Activated naive CD4-positive, alpha-beta T cell (primary cell): ENCODE measurements at places on chromosomes 1 and 21.

GRCh38 chr1:8494681-8495080 is 176.8 kb downstream of the SLC45A1 start:
- DNase-seq, result no peak

GRCh38 chr1:109259674-109260557 is 10.6 kb downstream of the CELSR2 start:
- no peak for DNase-seq

DNA sequence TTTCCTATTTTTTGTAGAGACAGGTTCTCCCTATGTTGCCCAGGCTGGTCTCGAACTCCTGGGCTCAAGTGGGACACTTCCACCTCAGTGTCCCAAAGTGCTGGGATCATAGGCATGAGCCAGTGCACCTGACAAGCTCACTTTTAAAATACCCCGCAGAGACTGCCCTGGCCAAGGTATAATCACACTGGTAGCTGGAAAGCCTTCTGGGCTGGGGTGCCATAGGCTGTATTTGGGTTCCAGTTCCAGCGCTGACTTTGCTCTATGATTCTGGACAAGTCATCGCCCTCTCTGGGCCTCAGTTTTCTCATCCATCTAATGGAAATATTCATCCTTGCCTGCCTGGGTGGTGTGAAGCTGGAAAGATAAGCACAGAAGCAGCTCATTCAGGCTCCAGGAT is 10.4 kb downstream of the LDLRAD1 start:
- no peak for DNase-seq

DNA sequence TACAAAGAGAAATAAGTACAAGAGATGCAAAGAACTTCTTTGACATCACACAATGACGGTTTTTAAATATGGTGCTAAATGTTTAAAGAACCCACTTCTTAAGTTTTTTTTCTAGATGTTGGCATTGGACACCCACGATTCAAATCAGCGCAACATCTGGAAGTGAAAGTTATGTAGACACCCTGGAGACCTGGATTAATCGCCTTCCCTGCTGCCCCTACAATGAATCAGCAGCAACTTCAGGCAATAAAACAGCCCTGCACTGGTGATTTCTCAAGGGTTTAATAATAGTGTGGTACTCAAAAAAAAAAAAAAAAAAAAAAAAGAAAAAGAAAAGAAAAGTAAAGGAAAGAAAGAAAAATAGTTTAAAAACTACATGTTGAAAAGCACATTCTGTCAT is 248.3 kb downstream of the NUF2 start:
- DNase-seq, result no peak

DNA sequence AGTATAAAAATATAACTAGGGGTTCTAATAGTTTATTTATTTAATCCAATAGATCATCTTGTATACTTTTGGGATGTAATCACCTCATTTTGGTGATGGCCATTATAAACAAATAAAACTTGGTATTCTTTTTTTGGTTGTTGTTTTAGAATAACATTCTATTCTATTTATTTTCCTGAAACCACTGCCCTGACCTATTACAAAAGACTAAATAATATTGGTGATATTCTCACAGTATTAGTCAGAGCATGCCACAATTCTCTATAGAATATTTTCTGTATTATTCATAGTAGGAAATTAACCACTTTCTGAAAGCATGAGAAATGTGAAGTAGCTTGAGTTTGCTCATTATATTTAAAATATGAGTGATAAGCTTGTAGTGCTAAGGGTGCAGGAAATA is 54.1 kb upstream of the LRRC7 start:
- DNase-seq, result no peak

GRCh38 chr1:91826248-91826647 is 59.7 kb downstream of the TGFBR3 start:
- DNase-seq, result no peak

GRCh38 chr1:205983925-205984725 is 19.1 kb downstream of the RAB7B start:
- no peak for DNase-seq

DNA sequence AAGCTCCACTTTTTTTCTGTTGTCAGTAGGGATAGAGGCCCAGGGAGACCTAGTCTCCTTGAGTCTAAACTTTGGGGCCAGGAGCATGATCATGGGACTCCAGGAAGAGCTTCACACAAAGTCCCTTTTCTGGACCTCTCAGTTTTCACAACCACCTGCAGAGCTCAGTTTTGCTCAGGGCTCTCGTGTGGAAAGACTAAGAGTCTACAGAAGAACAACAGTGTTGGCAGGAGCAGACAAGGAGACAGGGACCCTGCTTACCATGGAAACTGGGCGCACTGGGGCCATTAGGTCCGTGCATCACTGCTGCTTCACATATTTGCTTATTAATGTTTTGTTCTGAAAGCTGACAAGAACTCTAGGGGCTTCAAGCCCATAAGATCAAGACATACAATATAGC is 63.9 kb upstream of the HSD17B7 start:
- DNase-seq, result no peak

DNA sequence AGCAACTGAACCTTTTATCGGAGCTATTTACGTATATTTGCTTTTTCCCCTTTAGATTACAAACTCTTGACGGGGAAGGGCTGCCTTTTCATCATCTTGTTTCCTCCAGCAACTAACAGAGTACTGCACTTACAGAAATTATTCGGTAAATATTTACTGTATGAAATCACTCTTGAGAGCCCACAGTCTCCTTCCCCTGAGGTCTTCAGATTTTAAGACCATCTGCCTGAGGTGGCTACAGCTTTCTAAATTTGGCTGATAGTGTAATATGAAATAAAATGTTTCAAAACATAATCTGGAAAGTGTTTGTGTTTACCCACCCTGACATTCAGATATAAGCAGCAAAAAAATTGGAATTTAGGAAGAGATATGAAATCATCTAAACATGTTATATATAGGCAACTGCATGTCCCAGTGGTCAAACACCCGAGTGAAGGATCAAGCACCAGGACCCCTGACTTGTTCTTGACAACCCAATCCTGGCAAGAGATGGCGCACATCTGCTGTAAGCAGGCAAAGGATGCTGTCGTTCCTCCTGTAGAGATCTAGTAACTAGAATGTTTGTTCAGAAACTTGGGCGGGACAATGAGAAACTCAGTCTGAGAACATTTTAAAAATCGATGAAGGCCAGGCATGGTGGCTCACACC is 60.9 kb downstream of the SIPA1L2 start:
- DNase-seq, result no peak
